ENCODE measurements at places on chromosomes 3 and 15. TPM values are rescaled to one million over a fixed set of nuclear protein-coding genes. Genes with fewer than 3 reads are reported as not detected.

- peak; percentile 90 for DNase-seq
Observed at GRCh38 chr15:52568601-52569585, at the start of gene ARPP19. Gene ARPP19, minus strand, starts transcription at chr15:52569030. Its CDS starts 138 bp downstream, at chr15:52568892.

GRCh38 chr3:191761906-191762305, 300.9 kb downstream of the PYDC2 start:
- DNase-seq: no peak

- DNase-seq: no peak
Observed at GRCh38 chr15:76626611-76627010, 278.5 kb downstream of the SCAPER start.

The IP6K1 gene
- total RNA-seq: 19.8 TPM

DNA sequence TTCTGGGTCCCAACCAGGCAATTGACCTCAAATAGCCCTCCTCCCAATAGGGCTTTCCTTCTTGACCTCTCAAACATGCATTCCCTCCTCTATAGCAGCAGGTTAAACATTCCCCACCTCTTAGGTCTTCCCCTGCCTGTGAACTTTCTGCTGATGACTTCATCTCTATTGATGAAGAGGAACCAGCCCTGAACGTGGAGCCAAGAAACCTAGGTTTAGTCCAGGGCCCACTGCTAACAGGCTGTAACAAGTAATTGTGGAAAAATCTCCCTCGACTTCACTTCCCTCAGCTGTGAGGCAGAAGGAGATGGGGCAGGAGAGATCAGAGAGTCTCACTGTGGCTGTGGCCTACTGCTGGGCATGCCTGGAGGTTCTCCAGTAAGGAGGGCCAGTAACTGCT, 24.7 kb downstream of the ILDR1 start:
- DNase-seq: no peak

All from body of pancreas (tissue), 4 donors.